ENCODE measurements at places on chromosomes 12 and 14.

DNA sequence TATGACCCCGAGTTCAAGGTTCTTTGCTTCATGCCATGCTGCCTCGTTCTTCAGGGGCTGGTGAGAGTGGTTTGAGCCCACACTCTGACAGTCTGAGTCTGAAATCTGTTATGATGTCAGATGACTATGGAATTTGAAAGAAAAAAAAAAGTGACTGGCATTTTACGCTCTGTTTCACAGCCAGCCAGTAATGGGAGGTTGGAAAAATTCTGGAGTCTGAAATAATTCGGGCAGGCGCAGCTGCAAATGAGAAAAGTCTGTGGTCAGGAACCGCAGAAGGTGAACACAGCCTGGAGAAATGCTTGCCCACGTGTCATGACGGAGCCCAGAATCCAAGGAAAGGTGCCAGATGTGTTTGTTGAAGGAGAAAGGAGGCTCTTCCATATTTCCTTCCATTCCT, 269.8 kb upstream of the PWP1 start:
- no peak for DNase-seq

GRCh38 chr12:79658221-79658620, 32.5 kb downstream of the PAWR start:
- DNase-seq: no peak

- DNase-seq: no peak
Observed at GRCh38 chr12:58671196-58671595, 249.1 kb downstream of the LRIG3 start.

DNA sequence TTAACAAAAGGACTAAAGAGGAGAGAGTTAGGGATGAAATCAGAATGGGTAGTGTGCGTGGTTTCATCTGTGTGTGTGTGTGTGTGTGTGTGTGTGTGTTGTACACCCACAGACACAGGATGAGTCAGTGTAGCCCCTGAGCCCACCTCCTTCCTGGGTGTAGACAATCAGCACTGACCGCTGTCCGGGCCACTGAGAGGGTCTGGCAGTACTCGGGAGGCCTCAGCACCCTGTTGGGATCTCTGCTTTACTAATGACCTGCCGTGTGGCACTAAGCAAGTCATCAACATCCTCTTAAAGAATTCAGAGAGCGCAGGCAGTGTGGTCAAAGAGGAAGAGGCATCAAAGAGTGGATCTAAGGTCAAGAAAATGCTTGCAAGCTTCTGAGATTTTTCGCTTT, 112.6 kb downstream of the PRMT8 start:
- DNase-seq: no peak

DNA sequence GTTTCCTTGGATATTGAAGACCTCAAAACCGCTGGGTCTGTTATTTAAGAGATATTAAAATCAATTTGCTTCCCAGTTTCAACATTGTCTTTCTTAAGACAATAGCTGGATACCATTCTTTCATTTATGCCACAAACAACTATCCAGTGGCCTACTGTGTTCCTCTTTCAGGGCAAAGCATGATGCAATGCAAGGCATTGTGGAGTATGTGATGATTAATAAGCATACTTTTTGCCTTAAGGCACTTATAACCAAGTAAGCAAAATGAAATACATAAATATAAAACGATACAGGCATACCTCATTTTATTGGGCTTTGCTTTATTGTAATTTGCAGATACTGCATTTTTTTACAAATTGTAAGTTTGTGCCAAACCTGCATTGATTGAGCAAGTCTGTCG, 45.5 kb downstream of the SCN8A start:
- no peak for DNase-seq

DNA sequence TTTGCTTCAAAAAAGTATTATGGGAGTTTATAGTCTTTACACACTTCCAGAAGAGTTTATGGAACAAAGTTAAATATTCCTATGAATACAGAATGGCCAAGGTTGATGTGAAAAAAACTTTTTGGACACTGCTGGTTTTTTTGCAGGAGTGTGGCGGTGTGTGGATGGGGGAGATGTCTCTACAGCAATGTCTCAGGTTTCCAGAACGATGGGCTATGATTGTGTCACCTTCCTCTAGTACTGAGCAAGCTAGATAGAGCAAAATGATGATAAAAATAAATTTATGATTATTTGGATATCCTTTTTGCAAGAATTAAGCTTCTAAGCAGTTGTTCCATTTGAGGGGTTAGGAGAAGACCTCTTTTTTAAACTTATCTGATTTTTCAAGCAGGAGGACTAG, 37.9 kb downstream of the FBXO34 start:
- DNase-seq: no peak

- DNase-seq: no peak
Observed at GRCh38 chr12:92735131-92735721, 32.4 kb downstream of the PLEKHG7 start.
